ENCODE measurements at places on chromosomes 4 and X.
A peak's percentile ranks its signal among the peaks of the same experiment; 100 is the strongest.

GRCh38 chr4:10094841-10095240, 21.8 kb downstream of the WDR1 start:
- DNase-seq, result no peak

- peak; percentile 82 for DNase-seq
Observed at GRCh38 chr4:71231129-71232055, 107.4 kb upstream of the SLC4A4 start.

GRCh38 chr4:6476893-6477292, 4.5 kb upstream of the PPP2R2C start:
- DNase-seq, result no peak

GRCh38 chr4:76950052-76950955, 752 bp downstream of the SEPTIN11 start:
- peak; percentile 49 for DNase-seq

- no peak for DNase-seq
Observed at GRCh38 chr4:974668-975067, 1.3 kb upstream of the DGKQ start.

DNA sequence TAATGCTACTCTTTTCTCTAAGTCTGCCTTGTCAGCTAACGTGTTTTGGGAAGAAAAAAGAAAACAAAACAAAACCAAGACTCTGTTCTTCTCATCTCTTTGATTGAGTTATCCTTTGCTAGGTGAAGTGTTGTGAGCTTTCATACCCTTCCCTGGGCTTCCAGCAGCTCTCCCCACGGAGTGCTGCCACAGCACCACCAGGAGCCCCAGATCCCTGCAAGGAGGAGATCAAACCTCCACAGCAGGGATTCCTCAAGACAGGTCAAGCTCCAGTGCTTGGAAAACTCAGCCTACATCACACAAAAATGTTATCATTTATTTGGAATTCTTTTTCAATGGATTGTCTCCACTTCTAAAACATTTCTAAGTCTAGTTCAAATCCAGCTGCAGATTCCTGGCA, 1981.9 kb upstream of the TENM3 start:
- DNase-seq, result no peak

DNA sequence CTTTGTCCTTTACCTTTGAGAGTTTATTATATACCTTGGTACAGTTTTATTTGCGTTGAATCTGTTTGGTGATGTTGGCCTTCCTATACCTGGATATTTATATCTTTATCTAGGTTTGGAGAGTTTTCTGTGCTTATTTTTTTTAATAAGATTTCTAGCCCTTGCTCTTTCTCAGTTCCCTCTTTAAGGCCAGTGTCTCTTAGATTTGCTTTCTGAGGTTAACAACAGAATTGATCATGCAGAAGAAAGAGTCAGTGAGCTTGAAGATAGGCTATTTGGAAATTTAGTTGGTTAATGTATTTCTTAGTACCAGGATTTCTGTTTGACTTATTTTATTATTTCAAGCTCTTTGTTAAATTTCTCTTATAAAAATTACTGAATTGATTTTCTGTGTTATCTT, 12.7 kb upstream of the TAF7L start:
- DNase-seq, result no peak

GRCh38 chr4:46937493-46937892, 28.4 kb upstream of the COX7B2 start:
- peak; percentile 30 for DNase-seq

DNA sequence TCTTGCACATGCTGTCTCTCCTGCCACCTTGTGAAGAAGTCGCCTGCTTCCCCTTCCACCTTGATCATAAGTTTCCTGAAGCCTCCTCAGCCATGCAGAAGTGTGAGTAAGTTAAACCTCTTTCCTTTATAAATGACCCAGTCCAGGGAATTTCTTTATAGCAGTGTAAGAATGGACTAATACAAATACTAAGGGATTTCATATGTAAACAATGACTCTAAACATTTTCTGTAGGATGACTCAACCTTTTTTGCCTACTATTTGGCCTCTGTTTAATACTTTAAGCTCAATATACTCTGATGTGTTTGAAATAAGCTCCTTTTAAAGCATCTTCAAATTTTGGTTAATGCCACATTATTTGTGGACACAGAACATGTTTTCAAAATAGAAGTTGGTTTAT, 813.5 kb upstream of the SLIT2 start:
- peak; percentile 24 for DNase-seq

- DNase-seq, result peak; percentile 68
Observed at GRCh38 chr4:101993002-101993841, 202.7 kb downstream of the BANK1 start.

DNA sequence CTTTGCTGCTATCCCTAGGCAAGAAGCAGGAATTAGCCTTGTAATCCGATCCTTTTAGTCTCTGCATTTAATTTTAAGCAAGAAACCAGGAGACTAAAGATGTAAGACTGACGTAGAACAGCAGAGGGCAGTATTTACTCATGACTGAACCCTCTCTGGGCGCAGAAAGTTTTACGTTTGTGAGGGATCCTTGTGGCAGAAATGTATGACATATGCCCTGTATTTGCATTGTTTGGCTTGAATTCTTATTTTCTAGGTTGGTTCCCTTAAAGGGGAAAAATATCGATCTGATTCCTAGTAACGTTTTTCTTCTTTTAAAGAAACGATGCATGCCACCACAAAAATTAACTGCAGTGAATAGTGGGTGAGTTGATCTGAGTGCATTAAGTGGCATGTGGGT, 1.3 kb upstream of the FAT4 start:
- peak; percentile 95 for DNase-seq

- peak; percentile 47 for DNase-seq
Observed at GRCh38 chr4:111943796-111944203, 201.5 kb upstream of the FAM241A start.

GRCh38 chr4:142064181-142064580, 427.8 kb downstream of the IL15 start:
- no peak for DNase-seq

- peak; percentile 87 for DNase-seq
Observed at GRCh38 chrX:17032351-17032750, 85.9 kb downstream of the REPS2 start.
